ENCODE measurements at places on chromosomes 12 and 14. TPM values are rescaled to one million over a fixed set of nuclear protein-coding genes. Genes with fewer than 3 reads are reported as not detected.

Gene SRRM4
- not detected for total RNA-seq

Gene RTL1
- total RNA-seq: not detected

Gene PPP4R4
- 0.35 TPM for total RNA-seq

Gene TDRD9
- not detected for total RNA-seq

Gene RTN1
- total RNA-seq: 70.2 TPM

DNA sequence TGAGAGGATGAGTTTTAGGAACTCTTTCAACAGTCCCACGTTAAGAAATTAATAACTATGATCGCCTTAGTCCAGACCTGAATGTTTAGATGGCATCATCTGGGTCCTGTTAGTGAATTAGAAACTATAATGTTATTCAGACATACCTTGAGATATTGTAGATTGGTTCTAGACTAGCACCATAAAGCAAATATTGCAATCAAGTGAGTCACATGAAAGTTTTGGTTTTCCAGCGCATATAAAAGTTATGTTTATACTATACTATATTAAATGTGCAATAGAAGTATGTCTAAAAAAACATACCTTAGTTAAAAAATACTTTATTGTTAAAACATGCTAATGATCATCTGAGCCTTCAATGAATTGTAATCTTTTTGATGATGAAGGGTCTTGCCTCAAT is 106.6 kb upstream of the ATP2B1 start:
- DNase-seq: no peak

DNA sequence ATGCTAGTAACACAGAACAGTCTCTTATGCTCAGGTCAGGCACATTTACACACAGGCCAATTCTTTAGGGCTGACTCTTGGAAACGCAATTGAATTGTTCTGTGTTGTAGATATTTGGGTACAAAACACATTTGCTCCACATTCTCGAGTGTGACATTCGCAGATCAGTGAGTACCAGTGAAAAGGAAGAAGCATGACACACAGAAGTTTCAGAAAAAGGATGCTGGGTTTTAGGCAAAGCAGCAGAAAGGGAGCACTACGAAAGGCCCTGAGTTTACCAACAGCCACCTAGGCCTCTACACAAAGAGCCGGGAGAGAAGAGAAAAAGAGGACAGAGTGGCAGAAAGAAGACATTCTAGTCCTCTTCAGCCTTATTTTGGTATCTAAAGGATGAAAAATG is 254.4 kb upstream of the BTG1 start:
- no peak for DNase-seq

- peak; percentile 61 for DNase-seq
These were observed 21.3 kb upstream of the OASL start for GRCh38 chr12:121060149-121061001.

DNA sequence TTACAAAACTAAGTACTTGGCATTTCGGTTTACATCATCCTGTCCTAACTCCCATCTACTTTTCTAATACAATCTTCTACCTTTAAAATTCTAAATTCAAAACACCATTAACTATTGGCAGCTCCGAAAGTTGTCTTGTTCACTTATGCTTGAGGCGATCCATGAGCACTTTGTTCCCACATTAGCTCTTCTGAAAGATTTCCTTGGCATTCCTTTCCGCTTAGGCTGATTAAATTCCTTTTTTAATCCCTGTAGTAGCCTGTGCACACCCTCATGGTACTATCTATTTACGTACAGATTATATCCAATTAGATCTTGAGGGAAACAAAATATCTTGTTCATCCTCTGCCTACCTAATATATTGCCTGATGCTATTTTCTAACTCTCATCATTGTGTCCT is 480.7 kb downstream of the PRKD1 start:
- no peak for DNase-seq

DNA sequence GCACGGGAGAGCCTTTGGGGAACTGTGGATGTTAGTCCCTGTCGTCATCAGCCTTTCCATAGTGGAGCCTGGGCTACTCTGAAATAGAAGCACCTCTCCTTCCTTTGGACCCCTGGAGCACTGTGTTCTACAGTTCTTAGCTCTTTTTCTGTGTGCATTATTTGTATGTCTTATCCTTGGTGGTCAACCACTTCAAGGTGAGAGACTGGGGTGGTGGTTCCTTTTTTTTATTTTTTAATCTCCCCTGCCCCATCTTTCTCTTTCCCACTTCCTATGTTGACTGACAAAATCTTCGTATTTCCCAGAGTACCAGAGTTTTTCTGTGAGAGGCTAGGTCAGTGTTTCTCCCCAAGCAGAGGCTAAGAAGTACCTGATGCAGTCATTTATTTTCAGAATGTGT is 111.7 kb downstream of the CRADD start:
- no peak for DNase-seq

DNA sequence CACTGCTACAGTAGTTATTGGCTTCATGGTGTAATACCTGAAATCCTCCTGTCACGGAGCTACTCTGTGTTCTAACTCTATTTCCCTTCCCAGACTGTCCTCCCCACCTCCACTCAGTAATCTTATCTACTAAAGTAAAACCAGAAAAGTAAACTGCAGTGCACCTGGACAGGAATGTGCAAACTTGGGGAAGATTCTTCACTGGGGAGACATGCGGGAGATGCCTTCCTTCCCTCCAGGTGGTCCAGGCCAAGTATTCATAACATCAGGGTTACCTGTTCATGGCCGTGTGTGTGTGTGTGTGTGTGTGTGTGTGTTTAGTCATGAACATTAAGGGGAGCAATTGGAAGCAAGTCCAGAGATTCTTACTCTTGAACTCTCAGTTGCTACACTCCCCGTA is 84.1 kb downstream of the IFNG start:
- no peak for DNase-seq

- DNase-seq: peak; percentile 40
These were observed 2.1 kb downstream of the CKAP4 start for GRCh38 chr12:106245767-106246166.

DNA sequence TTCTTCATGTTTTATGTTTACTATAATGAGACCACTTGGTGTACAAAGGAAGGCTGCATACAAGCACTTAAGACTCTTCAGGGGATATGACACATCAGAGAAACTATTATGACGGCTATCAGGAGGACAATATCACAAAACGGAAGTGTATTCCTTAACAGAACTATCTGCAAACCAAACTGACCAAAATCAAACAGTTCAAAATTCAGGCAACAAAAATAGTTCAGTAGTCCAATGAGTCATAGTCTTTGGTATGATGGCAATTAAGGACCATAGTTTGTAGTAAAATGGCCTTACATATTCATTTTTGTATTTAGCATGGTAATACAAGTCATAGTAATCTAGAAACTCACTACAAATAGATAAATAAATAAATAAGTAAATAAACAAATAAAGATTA is 1638.7 kb upstream of the SEL1L start:
- no peak for DNase-seq

- no peak for DNase-seq
These were observed 12.7 kb downstream of the GCH1 start for GRCh38 chr14:54889919-54890318.

DNA sequence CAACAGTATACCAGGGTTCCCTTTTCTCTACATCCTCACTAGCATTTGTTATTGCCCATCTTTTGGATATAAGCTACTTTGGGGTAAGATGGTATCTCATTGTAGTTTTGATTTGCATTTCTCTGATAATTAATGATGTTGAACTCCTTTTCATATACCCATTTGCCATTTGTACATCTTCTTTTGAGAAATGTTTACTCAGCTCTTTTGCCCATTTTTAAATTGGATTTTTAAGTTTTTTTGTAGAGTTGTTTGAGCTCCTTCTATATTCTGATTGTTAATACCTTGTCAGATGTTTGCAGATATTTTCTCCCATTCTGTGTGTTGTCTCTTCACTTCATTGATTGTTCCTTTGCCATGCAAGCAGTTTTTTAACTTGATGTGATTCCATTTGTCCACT is 22.2 kb downstream of the ESR2 start:
- DNase-seq: no peak

DNA sequence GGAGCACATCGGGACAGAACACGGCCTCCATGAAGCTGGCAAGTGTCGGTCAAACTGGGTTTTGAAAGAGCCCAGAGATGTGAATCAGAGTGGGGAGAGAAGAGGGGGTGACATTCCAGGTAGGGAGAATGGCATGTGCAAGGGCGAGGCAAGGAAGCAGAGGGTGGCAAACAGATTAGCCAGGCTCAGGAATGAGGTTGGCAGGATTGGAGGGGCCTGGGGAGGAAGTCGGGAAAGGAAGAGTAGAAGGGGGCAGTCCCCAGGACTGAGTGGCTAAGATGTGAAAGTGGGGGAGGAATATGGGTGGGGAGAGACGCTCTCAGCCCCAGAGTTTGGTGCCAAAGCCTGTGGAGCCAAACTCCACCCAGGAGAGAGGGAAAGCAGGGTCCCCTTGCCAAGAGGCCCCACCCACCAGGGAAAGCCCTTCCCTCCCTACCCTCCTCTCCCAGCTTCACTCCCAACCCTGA is 5.5 kb upstream of the HDAC7 start:
- DNase-seq: no peak

GRCh38 chr12:24226745-24227350 is 277.4 kb upstream of the SOX5 start:
- peak; percentile 62 for DNase-seq

DNA sequence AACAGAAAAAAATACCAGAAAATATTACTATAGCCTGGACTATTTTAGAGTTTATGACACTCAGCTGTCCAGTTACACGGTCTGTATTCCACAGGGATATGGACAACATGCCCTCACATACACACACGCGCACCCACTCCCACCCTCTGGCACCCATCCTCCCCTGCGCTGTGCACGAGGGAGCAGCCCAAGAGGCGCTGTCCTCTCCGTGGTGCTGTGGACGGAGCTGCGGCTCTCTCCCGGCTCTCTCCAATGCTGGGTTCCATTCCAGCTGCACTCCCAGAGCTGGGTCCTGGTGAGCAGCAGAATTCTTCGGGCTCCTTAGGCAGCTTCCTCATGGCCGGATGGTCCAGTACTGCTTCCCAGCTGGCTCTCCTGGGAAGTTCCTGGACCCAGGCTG is 6.0 kb upstream of the NGB start:
- DNase-seq: no peak

DNA sequence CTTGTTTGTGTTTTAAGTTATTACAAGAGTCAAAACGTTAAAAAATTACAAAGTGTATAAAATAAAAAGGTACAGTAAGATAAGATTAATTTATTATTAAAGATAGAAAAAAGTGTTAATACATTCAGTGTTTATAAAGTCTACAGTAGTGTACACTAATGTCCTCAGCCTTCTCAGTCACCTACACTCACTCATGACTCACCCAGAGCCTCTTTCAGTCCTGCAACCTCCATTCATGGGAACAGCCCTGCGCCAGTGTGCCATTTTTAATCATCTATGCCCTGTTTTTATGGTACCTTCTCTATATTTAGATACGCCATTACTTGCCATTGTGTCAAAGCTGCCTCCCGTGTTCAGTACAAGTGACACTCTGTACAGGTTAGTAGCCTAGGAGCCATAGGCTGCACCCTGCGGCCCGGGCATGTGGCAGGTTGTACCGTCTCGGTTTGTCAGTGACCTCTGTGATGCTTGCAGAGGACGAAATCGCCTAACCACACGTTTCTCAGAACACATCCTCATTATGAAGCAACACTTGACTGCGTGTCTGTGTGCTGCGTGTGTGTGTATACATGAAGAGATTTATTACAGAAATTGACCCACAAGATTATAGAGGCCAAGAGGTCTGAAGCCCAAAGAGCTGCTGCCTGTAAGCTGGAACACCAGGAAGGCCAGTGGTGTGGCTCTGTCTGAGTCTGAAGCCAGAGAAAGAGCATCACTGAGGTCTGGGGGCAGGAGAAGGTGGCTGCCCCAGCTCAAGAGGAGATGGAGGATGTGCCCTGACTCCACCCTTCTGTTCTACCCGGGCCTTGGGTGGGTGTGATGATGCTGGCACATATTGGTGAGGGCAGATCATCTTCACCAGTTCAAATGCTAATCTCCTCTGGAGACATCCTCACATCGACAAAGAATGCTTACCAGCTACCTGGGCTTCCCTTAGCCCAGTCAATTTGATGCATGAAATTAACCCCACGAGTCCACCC is 116.6 kb upstream of the C14orf180 start:
- peak; percentile 3 for DNase-seq

- no peak for DNase-seq
These were observed 196.8 kb downstream of the RAD51B start for GRCh38 chr14:68016255-68016914.

GRCh38 chr12:119227292-119227691 is 48.6 kb downstream of the HSPB8 start:
- no peak for DNase-seq

DNA sequence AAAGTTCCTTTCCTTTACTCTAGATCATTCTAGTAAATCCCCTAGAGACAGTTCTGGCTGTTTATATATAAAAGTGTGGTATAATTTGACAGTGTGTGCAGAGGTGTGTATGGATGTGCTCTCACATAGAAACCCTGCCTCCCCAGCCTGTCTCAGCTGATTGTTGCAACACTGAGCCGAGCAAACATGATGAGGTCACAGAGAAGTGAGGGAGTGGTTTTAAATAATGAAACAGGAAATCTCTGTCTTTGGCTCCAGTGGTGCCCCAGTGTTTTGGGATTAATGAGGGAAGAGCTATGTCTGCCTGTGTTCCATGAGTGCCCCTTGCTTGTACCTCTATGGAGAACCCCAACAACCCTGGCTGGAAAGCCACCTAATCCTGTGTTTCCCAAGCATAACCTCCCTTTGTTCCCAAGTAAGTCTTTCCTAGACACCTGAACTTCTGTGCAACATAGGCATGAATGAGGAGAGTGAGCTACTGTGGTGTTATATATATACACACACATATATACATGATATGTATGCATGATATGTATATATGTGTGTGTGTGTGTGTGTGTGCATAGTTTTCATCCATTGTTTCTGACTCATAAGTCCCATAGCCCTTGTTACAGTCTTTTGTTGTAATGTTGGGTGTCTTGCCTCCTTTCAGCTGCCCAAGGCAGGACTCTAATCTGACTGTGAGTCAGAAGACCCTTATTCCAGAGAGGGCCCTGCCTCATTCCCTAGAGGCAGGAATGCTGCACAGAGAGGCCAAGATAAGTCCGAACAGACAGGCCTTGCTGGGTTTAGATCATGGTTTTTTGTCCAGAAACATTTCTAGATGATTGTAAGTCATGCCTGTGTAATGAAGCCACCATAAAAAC is 18.0 kb downstream of the TRAF3 start:
- peak; percentile 67 for DNase-seq

DNA sequence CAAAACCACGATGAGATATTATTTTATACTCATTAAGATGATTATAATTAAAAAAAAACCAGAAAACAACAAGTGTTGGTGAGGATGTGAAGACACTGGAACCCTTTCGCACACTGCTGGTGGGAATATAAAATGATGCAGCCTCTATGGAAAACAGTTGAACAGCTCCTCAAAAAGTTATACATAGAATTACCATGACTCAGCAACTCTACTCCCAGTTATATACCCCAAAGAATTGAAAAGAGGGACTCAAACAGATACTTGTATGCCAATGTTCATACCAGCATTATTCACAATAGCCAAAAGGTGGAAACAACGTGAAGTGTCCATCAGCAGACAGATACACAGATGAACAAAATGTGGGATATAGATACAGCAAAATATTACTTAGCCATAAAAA is 53.1 kb downstream of the TAOK3 start:
- DNase-seq: no peak

- no peak for DNase-seq
These were observed 12.6 kb upstream of the KRT7 start for GRCh38 chr12:52220477-52220876.

- DNase-seq: no peak
These were observed 4.2 kb downstream of the AQP5 start for GRCh38 chr12:49965836-49966235.

All from NCI-H460 (cell line).